ENCODE measurements at places on chromosomes 2 and 18. TPM values are rescaled to one million over a fixed set of nuclear protein-coding genes. Genes with fewer than 3 reads are reported as not detected.

SLC9A4 gene
- 7.6 TPM for total RNA-seq

CABYR gene
- total RNA-seq = 9.2 TPM

ITGAV gene
- 694 TPM for total RNA-seq

CCDC102B gene
- total RNA-seq = 1.3 TPM

RBM44 gene
- 0.35 TPM for total RNA-seq

NR4A2 gene
- not detected for total RNA-seq

PTPRM gene
- 103 TPM for total RNA-seq
